Motor neuron (in vitro differentiated cells): ENCODE measurements at places on chromosomes 16 and 17.

DNA sequence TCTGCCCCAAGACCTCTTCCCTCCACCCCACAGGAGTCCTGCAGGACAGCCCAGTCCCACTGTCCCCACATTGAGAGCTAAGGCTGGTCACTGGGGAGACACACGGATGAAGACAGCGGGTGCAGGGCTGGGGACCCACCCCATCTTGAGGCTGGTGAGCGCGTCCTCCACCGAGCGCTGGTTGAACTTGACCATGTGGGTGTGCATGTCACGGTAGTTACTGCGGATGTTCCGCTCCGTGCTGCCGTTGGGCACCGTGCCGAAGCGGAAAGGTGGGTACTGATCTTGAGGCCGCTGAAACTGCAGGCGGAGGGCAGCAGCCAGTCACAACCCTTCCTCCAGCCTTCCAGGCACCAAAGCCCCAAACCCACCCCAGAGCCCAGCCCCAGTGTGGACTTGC is 13.1 kb downstream of the GRIN2C start:
- ATAC-seq = no peak

- no peak for ATAC-seq
Observed at GRCh38 chr16:78669994-78670393, 570.5 kb downstream of the WWOX start.

DNA sequence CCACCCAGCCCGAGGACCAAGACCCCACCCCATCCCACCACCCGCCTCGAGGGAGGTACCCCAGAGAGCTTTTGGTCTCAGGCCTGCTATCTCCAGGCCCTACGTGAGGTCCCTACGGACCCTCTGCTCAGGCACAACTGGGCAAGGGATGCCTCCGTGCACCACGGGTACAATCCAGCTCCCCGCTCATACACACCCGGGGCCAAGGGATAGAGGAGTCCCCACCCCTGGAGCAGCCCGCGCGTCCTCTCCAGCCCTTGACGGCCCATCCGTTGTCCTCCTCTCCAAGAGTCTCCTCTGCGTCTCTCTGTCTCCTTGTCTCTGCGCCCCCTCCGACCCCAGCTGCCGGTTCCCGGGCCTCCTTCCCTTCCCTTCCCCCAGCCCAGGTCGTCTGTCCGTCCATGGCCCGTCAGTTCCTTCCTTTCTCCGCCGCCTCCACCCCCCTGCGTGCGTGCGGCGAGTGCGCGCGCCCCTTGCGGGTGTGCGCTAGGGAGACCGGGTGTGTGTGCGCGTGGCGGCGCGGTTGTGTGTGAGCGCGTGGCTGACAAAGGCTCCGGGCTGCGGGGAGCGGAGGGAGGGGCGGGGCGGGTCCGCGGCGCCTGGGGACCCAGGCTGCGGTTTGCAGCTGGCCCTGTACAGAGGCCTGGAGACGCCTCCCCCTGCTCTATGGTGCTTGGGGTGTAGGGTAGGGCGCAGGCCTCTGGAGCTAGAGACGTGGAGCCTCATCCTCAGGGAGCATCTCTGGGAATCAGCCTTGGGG is 930 bp downstream of the SPNS2 start:
- no peak for ATAC-seq

- no peak for ATAC-seq
Observed at GRCh38 chr16:71629278-71630016, 3.5 kb downstream of the MARVELD3 start.

DNA sequence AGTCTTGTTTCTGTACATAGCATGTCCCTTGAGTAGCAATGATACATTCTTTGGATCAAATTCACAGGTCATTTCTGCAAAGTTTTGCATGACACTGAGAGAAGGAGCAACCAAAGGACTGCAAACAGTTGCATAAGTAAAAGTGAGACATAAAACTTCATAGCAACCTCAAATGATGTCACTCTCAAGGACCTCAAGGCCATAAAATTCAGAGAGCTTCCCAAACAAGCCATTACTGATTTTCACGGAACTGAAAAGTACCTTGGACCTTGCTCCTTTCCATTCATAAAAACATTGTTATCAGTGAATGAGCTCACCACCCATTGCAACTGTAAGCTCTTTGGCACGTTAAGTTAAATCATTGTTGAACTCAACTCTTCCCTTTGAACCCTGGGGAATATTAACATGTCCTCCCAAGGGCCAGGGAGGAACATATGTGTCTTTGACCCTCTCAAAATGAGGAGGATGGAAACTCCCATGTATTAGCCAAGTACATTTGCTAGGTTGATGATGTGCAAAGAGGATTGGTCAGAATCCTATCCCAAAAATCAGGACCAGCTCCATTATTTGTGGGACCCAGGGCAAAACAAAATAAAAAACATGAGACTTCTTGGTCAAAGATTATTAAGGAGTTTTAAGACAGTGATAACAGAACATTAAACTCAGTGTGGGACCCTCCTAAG is 275.0 kb upstream of the DYNLRB2 start:
- ATAC-seq = no peak

- no peak for ATAC-seq
Observed at GRCh38 chr17:65657251-65657828, 95.9 kb upstream of the AXIN2 start.

DNA sequence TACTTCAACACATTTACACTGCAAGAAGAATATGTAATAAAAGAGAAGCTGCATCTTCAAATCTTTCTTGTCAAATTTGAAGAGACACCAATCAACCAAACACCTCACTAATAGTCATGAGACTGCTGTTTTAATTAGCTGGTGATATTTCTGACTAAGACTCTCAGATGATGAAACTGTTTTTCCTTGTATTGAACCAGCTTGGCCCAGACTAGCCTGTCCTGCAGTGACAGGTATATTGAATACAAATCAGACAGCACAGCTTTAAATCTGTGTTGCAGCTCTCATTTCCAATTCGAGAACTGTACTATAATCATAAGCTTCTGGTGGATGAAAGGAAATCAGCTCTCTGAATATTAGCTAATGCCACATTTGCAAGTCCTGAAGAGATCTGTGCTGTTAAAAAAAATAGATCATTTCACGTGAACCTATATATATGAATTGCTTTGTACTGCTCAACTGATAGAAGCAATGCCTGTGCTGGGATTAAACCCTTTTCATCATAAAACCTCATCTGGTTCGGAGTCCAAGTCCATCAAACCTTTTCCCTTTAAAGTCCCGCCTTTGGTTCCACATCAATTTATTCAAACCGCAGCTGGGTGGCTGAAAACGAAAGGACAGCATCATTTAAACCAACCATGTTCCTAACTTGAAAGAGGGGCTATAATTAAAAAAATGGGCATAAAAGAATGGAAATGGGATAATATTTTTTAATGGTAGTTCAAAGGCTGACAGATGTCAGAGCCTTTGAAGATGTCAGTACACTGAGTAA is 306.2 kb downstream of the CEP112 start:
- ATAC-seq = peak; percentile 64

GRCh38 chr16:89176147-89176690 is 4.7 kb downstream of the CDH15 start:
- ATAC-seq = no peak

- ATAC-seq = no peak
Observed at GRCh38 chr17:39351508-39351907, 49.9 kb downstream of the FBXL20 start.

DNA sequence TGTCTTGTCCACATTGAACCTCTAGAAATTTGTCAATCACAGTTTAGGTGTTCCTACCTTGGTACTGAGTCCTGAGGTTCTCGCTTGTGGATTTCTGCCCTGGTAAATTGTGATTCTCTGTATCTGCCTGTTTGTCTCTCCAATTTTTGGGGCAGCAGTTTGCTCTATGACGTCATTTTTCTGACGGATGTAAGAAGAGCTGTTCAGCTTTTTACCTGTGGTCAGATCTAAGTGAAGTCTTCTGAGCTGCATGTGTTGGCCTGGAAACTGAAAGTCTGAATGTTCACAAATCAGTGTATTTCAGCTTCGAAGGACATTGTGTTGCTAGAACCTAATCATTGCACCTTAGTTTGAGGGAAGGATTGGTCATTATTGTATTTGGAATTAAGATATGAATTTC is 63.4 kb downstream of the BCAS3 start:
- ATAC-seq = no peak

DNA sequence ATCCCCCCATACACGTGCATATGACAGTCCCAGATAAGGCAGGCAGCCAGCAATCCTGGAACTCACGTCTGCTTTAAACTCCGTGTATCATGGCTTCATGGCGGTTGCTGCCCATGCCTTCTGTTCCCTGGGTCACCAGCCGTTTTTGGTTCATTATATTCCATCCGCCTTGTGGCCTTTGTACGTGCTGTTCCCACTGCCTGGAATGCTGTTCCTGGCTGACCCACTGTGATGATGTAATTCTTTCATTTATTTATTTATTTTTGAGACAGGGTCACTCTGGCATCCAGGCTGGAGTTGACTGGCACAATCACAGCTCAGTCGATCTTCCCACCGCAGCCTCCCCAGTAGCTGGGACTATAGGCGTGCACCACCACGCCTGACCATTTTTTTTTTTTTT is 136.7 kb upstream of the GSE1 start:
- no peak for ATAC-seq

GRCh38 chr16:27754788-27755690 is 205.1 kb downstream of the KATNIP start:
- ATAC-seq = no peak

DNA sequence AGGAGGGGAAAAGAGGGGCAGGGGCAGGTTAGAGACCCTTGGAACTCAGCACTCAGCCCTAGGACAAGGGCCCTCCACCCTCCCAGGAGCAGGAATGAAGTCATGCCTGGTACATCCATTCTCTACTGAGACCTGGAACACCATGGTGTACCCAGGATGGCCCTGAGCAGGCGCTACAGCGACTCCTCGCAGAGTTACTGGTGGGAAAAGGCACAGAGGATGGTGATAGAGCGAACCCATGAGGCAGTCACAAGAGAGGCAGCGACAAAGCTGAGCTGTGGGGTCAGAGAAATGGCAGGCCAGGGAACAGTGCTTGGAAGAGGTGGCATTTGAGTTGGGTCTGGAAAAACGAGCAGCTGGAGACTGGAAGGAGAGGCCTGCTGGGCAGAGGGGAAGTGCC is 37.5 kb downstream of the SRCIN1 start:
- no peak for ATAC-seq

DNA sequence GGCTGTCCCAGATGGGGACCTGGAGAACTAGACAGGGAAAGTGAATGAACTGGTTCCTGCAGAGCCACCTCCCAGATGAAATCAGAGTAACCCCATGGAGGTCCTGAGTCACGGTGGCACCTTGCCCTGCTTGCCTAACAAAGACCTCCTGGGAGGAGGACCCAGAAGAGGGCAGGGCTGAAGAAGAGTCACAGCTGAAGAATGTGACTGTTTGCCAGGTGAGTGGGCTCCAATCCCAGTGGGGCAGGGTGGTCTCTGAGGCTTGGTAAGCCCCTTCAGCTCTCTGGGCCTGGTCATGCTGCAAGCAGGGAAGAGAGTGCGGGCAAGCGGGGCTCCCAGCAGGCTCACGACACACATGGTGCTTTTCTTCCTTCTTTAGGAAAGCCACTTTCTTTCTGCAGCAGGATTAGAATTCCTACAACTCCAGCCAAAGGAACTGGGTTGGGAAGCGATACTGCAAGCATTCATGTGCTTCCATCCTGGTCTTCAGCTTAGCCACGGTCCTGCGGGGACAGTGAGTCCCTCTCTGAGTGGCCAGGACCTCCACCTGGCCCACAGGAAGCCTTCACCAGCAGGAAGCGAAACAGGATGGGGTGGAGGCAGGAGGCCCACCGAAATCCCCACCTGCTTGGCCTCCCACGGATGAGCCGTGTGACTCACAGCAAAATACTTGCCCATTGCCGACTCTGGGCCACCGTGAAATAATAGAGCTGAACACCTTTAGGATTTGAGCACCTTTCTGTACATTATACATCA is 4.3 kb downstream of the C16orf74 start:
- no peak for ATAC-seq

- ATAC-seq = no peak
Observed at GRCh38 chr17:79153367-79154130, 78.9 kb downstream of the ENGASE start.

- ATAC-seq = peak; percentile 22
Observed at GRCh38 chr16:85259832-85260167, 147.5 kb upstream of the CIBAR2 start.

DNA sequence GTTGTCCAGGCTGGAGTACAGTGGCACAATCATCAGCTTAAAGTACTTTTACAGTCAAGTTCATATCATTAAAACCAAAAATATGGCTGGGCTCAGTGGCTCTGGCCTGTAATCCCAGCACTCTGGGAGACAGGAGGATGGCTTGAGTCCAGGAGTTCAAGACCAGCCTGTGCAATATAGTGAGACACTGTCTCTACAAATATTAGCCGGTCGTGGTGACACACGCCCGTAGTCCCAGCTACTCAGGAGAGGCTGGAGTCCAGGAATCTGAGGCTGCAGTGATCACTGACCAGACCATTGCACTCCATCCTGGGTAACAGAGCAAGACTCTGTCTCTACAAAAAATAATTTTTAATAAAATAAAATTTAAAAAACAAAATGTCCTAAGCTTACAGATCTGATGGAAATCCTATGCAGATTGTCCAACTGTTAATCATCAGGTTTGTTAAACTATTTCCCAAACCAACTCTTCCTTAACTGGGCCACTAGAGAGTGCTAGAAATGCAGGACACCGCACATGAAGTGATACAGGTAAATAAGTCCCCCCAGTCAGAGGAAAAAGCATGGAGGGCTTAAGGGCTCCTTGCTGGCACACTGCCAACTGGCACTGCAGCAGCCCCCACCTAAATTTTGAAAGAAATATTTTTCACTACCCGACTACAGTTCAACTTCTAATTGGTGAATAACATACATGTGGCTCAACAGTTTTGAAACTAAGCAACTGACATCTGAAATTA is 2.8 kb downstream of the USP22 start:
- ATAC-seq = no peak

GRCh38 chr16:77238593-77238992 is 39.4 kb downstream of the SYCE1L start:
- no peak for ATAC-seq

DNA sequence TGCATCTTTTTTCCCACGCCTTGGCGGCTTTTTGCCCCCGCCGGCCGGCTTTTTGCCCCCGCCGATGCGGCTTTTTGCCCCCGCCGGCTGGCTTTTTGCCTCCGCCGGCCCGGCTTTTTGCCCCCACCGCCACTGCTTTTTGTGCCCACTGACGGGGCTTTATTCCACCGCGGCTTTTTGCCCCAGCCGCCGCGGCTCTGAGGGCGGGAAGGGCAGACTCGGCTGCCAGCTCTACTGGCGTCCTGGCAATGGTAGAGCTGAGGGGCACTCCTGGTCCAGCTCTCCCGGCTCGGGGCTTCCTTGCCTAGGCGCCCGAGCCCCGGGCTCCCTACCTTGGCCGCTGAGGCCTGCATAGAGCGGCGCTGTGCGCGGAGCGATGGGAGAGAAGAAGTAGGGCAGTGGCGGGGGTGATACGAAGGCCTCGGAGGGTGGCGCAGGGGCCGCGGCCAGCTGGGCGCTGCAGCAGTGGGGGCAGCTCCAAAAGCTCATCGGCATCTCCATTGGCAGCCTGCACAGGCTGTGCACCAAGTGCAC is 591.4 kb downstream of the TP53TG3F start:
- no peak for ATAC-seq

GRCh38 chr17:56478836-56479447 is 114.6 kb upstream of the NOG start:
- peak; percentile 33 for ATAC-seq

DNA sequence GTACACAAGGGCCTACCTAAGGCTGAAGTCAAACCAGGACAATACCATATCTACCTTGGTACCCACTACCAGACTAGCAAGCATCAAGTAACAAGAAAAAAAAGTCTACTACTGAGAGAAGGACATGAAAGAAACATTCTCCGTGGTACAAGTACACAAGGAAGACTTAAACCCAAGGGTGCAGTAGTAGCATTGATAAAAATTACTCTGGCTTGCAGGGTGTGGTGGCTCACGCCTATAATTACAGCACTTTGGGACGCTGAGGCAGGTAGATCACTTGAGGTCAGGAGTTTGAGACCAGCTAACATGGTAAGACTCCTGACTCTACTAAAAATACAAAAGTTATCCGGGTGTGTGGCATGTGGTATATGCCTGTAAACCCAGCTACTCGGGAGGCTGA is 386.5 kb upstream of the PMFBP1 start:
- no peak for ATAC-seq
